ENCODE measurements at places on chromosomes 4 and X. TPM values are rescaled to one million over a fixed set of nuclear protein-coding genes. Genes with fewer than 3 reads are reported as not detected.

TMEM255A gene
- polyA plus RNA-seq: 1.7 TPM

INTU gene
- under 0.01 TPM for polyA plus RNA-seq

AKAP4 gene
- not detected for polyA plus RNA-seq

GYG2 gene
- 6.7 TPM for polyA plus RNA-seq

WDR17 gene
- not detected for polyA plus RNA-seq

RAB39B gene
- polyA plus RNA-seq: 0.50 TPM

ENOPH1 gene
- polyA plus RNA-seq: 25.3 TPM

NSG1 gene
- polyA plus RNA-seq: 12.2 TPM

PCDH10 gene
- not detected for polyA plus RNA-seq

SPANXD gene
- not detected for polyA plus RNA-seq

GLOD5 gene
- 31.3 TPM for polyA plus RNA-seq

SSX4B gene
- not detected for polyA plus RNA-seq

CLDN34 gene
- polyA plus RNA-seq: not detected

KCND1 gene
- polyA plus RNA-seq: 1.7 TPM
